Stimulated activated CD8-positive, alpha-beta memory T cell treated with anti-CD3 and anti-CD28 coated beads, Interleukin-15, amount 100 ng/mL, for 4 hours (primary cell): ENCODE measurements at places on chromosomes 5 and 9.

DNA sequence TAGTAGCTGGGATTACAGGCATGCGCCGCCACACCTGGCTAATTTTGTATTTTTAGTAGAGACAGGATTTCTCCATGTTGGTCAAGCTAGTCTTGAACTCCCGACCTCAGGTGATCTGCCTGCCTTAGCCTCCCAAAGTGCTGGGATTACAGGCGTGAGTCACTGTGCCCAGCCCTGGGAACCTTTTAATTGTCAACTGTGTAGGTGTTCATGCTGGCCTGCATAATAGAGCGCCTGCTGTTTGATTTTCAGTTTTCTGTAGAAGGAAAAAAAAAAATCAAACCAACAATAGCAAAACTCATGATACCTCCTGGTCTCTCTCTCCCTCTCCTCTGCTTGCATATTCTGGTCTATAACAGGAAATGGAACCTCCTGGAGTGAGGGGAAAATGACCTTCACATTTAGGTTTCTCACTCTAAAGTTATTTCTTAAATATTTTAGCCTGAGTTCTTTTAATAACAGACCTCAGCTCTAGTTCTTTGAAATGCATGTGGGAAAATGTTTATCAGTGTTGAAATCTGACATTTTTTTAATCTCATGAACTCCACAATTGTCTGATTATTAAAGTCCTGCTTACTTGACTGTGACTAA is 51.7 kb downstream of the EXOSC2 start:
- no peak for DNase-seq

GRCh38 chr5:139964266-139964993 is 78.7 kb downstream of the NRG2 start:
- no peak for DNase-seq

GRCh38 chr9:15018096-15018637 is 107.9 kb upstream of the FREM1 start:
- DNase-seq = no peak

GRCh38 chr9:86500667-86501435 is 146.6 kb upstream of the TUT7 start:
- no peak for DNase-seq

DNA sequence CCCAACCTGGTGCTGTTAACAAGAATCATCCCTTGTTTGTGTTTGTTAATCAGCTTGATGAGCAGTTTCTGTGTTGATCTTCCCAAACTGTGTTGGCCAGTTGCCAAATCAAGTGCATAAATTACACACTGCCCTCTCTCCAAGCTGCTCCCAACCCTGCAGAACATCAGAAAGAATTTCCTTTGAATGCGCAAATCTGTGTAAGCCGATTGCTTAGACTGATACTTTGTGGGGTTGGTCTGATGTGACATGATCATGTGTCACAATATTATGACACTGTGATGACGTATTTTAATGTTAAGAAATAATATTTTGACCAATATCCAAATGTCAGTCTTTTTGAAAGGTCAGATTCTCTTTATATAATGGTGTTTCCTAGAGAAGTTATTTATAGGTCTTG is 766.4 kb upstream of the WWC1 start:
- no peak for DNase-seq

GRCh38 chr5:168939887-168940544 is 360.8 kb upstream of the PANK3 start:
- DNase-seq = no peak
